Gastroesophageal sphincter (tissue), 4 donors: ENCODE measurements at places on chromosomes 16 and 17. TPM values are rescaled to one million over a fixed set of nuclear protein-coding genes. Genes with fewer than 3 reads are reported as not detected.

Gene GCGR
- total RNA-seq: not detected

Gene CYBC1
- total RNA-seq: 78.5 TPM

Gene TPSAB1
- total RNA-seq: 86.2 TPM

Gene CBFB
- total RNA-seq: 39.3 TPM

Gene WNK4
- 2.0 TPM for total RNA-seq

Gene UTS2R
- not detected for total RNA-seq

Gene PNMT
- 11.7 TPM for total RNA-seq

Gene PRSS21
- total RNA-seq: not detected

Gene ST6GALNAC2
- 9.2 TPM for total RNA-seq

Gene PRR29
- 0.57 TPM for total RNA-seq

Gene MYADML2
- not detected for total RNA-seq

Gene PLD6
- 7.1 TPM for total RNA-seq

Gene ABCC12
- total RNA-seq: not detected

Gene WFDC1
- total RNA-seq: 25.0 TPM

Gene NOS2
- 0.40 TPM for total RNA-seq

Gene HOXB9
- total RNA-seq: not detected

Gene DYNLRB2
- total RNA-seq: not detected

Gene NOXO1
- 1.1 TPM for total RNA-seq

Gene ADCY9
- 33.0 TPM for total RNA-seq

Gene CASKIN1
- 0.27 TPM for total RNA-seq

Gene ACSM5
- 4.8 TPM for total RNA-seq

Gene IKZF3
- 1.5 TPM for total RNA-seq

Gene RNF222
- not detected for total RNA-seq

Gene GPR142
- 1.1 TPM for total RNA-seq

Gene CBFA2T3
- total RNA-seq: 5.8 TPM

Gene CA7
- total RNA-seq: not detected

Gene TNS4
- not detected for total RNA-seq

Gene TMEM92
- total RNA-seq: not detected

Gene WNT3
- 0.67 TPM for total RNA-seq

Gene MT1A
- 25.5 TPM for total RNA-seq

Gene POLR3K
- total RNA-seq: 5.1 TPM

Gene CXCL16
- total RNA-seq: 11.6 TPM

Gene RPAIN
- total RNA-seq: 45.9 TPM

Gene DPEP2NB
- not detected for total RNA-seq

Gene HOXB4
- 6.3 TPM for total RNA-seq

Gene CTU2
- total RNA-seq: 19.9 TPM

Gene REXO5
- 3.5 TPM for total RNA-seq

Gene TBC1D3
- not detected for total RNA-seq
